ENCODE measurements at places on chromosomes 13 and 19. TPM values are rescaled to one million over a fixed set of nuclear protein-coding genes. Genes with fewer than 3 reads are reported as not detected.

Gene GPR183
- 7.6 TPM for total RNA-seq

Gene POGLUT2
- total RNA-seq = 30.2 TPM

Gene EFNB2
- 70.9 TPM for total RNA-seq

Gene KLHL1
- 4.8 TPM for total RNA-seq
